ENCODE measurements at places on chromosomes 2 and 18.

DNA sequence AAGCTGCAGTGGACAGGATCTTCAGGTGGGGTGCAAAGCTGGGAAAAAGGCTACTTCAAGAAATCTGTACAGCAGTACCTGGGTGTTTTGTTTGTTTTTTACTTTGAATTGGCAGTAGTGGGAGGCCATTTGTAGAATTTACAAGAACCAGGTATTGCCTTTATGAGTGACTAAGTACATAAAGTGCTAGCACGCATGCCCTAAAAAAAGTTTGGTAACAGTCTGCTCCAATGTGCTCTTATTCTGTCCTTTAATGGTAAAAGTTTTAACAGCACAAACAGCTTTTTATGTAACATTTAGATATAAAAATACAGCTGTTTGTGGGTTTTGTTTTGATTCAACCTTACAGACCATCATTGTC, 17.2 kb downstream of the REV1 start:
- DNase-seq: no peak

DNA sequence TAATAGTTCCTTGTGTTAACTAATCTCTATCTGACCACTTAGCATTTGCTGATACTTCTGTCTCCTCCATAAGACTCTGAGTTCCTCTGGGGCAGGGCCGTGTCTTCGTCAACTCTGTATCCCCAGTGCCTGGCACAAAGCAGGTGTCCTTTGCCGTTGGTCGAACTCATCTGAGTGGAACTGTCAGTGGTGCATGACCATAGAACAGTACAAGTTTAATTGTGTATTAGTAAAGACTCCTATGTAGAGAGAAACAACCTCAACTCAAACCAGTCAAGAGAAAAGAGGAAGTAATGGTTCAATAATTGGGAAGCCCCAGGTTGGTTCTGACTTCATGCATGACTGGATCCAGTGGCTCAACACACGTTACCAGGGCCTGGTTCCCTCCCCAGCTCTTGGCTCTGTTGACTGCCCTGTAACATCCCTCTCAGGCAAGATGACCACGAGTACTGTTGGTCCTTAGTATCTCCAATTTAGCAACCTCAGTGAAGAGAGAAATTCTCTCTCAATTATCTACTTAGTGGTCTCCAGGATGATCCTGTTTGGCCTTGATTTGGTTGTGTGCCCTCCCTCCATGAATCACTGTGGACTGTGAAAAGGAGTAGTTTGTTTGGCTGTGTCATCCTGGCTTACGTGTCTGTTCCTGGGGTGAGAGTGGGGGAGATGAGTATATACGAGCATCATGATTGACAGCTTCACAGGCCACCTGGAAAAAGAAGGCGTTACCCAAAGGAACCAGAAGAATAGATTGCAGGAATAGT, 58.5 kb upstream of the MSH6 start:
- DNase-seq: no peak

DNA sequence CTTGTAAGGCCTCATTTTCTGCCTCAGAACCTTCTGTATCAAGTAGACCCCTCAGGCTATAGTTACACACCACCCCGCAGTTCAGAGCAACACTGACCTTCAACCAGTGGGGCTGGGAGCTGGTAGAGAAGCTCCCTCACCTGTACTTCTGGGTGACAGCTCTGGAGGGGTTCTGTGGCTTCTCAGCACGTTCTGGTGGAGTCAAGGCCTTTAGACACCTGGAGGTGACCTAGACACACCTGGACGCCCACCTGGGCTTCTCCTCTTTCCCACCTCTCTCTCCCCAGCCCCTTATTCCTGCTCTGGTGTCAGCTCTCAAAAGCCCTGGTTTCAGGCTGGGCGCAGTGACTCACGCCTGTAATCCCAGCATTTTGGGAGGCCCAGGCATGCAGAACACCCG, 7.3 kb upstream of the CIB4 start:
- DNase-seq: no peak

- DNase-seq: no peak
Measured at GRCh38 chr2:233829193-233830110, 24.9 kb downstream of the HJURP start.

DNA sequence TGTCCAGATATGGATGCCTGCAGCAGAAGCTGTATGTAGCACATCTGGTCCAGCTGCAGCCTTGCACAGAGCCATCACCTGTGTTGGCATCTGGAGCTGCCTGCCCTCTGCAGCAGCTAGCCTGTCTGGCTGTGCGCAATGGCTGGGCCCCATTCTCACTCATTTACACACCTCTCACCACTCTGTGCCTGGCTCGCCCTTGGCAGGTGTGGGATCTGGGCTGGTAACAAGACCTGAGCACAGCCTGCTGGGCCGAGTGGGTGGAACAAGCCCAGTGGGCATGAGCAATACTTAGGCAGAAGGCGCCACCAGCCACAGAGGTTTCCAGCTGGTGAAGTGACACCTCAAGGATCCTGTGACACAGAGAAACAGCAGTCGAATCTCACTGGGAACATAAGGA, 714.1 kb downstream of the NUP35 start:
- DNase-seq: no peak
